ENCODE measurements at places on chromosomes 12 and 14.

DNA sequence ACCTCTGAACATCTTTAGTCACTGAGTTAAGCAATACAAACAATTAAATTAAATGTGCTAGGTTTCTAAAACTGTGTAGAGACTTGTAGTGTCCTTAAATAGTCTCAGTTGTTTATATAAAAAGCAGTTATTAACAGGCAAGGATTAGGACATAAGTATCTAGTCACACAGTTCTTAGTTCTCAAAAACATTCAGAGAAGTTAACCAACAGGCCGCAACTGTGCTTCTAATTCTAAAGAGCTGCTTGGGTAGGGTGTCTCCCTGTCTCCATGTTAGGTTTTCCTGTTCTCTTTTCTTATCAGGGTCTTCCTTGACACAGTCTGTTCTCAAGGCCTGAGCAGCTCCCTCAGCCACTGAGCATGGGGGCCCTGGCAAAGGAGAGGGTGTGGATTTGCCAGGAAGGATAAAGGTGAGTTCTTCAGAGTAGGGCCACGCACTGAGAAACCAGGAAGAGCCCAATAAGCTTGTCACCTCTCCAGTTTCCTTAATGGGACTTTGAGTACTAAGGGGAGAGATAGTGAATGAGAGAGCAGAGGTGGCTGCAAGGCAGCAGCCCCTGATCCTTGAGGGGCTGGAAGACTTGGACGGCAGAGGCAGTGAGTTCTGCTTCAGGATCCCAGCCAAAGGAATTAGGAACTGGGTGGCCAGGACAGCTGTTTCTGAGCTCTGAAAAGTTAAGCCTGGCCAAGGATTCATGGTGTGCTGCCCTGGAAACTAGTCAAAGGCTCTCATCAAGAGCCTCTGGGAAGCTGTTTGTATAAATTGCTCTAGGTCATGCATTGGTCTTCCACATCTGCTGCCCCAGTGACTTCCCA, 177.3 kb downstream of the MYRFL start:
- no peak for DNase-seq

- DNase-seq, result no peak
Observed at GRCh38 chr14:73333031-73333430, 95.7 kb downstream of the PAPLN start.

DNA sequence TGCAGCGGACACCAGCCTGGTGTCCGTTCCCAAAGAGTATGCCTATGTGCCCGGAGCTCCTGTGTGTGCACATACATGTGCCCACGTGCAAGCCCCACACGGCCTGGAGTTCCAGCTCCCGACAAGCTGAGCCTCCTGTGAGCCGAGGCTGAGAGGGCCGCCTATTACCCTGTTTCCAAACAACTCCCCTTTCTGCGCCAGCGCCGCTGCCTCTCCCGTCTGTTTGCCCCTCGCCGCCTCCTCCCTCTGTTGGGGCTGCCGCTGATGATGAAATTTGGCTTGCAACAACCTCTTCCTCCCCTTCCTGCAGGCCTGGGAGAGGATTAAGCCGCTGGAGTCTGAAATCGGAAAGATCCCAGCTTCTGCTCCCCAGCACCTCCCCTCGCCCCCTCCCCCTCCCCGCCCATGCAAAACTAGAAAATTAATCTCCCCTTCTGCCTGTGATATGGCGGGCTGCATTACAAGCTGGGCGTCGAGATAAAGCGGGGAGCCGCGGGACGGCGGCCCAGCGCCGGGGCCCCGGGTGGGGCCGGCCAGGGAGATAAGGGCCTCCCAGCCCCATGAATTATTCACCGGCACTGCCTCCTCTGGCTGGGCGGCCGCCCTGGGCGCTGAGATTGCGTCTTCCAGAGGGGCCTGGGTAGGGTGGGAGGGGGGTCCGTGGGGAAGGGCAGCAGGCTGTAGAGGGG, 6.8 kb upstream of the ASIC1 start:
- DNase-seq, result no peak

DNA sequence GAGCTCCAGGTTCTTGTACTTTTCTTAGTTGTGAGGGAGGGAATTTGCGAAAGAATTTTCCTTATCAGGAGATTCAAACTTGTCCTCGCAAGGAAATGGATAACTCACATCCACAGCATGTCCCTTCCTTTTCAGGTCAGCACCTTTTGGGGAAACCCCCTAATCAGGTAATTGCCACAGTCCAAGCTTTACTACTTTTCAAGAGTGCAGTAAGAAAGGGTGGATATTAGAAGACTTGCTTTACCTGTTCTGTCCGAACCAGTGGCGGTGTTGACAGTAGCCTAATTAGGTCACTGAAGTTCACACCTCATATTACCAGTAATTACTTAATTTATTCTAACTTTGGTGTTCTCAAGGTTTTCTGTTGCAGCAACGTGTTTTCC, 6.7 kb upstream of the C12orf50 start:
- no peak for DNase-seq

- no peak for DNase-seq
Observed at GRCh38 chr12:108788911-108789310, 57.6 kb upstream of the CORO1C start.

- DNase-seq, result no peak
Observed at GRCh38 chr12:52327830-52328500, 6.8 kb upstream of the KRT83 start.

DNA sequence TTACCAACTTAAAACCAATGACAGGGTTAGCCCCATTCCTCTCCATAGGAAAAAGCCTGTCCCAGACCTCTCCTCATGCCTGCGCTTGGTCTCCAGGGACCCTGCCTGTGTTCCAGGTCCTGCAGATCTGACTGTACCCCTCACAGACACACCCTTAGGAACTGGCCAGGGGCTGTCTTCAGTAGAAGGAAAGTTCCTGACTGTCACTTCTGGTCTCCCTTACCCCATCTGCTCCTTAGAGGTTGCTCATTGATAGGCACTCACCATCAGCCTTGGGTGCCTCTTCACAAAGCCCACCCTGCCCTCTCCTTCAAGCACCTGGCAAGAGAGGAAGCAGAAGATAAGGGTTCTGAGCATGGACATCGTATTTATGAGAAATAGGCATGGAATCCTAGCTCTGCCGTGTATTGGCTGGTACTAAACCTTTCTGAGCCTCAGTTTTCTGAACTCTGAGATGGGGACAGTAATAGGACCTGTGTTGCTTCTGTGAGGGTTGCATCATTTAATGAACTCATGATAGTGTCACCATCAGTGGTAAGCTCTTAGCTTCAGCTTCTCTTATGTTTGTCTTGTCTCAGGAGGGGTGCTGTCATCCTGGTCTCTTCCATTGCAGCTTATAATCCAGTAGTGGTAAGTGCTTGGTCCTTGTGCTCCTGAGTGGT, 7.5 kb downstream of the DHRS2 start:
- DNase-seq, result no peak
